ENCODE measurements at places on chromosomes 5 and 9.

DNA sequence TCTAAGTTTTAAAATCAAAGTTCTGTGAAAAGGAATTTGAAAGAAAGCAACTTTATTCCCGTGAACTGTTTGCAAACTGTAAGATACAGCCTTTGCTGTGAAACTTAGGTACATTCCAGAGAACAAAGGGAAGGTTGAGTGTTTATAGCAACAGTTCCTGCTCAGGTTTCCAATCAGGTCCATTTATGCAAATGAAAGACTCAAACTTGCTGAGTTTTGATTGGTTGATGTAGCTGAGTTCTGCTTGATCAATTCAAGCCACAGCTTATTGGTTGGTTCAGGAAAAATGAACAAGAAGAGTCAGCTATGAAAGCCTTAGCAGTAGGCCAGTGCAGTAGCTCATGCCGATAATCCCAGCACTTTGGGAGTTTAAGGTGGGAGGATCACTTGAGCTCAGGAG is 37.9 kb downstream of the SLC27A6 start:
- DNase-seq = no peak

- DNase-seq = no peak
Measured at GRCh38 chr9:132348676-132349075, 6.1 kb downstream of the SETX start.

DNA sequence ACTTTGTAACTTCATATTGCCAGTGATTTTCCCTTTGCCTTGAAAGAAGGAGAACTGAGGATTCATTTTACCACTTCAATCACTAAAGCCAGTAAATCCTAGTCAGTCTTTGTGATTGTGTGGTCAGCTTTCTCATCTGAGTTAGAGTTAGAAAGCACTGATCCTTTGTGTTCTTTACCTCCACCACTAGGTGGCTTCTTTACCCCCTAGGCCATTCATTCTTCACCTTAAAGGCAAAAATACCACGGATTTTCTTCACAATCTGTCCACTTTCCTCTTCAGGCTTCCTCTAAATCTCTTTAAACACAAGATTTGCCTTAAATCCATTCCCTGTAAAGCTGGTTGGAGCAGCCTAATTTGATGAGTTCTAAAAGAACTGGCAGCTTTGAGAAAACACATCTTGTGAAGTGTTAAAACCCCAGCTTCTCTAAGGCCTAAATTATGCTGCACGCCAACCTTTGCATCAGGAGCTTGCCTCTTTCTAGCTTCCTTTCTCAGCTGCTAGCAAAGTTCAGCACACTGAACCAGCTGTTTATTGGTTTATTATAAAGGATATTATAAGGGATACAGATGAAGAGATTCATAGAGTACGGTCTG is 20.4 kb downstream of the BDP1 start:
- DNase-seq = no peak

GRCh38 chr9:969310-970150 is 6.9 kb upstream of the DMRT3 start:
- no peak for DNase-seq

DNA sequence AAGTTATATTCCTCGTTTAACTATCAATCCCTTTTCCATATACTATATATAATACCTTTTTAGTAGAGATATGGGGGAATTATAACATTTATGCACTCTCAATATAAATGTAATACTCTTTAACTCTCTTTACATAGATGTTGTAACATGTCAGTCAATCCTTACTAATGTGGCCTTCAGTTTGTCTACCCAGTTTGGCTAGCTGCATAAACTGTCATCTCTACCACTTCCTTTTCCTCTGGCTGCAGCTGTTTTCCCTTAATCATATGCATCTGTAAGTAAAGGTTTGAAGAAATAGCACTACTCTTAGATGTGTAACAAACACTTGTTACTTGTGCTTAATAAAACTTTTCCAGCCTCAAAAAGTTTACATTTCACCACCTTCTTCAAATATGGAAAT is 13.4 kb downstream of the ABHD17B start:
- no peak for DNase-seq

DNA sequence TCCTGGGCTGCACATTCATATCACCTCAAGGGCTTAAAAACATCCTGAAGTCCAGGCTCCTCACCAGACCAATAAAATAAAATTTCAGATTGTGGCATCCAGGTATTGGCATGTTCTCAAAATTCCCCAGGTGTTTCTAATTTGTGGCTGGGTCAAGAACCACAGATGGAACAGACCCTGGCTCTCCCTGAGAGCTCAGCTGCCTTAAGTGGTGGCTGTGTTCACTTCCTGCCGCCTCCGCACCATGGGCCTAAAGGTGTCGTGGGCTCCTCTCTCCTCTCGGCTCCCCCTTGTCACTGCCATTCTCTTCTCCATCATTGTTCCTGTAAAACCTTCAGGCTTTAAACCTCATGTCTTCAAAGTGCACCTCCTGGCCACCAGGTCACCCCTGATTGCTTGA is 17.8 kb upstream of the CCNJL start:
- DNase-seq = no peak

Data from mesenteric fat pad (tissue), 1 donor.